ENCODE measurements at places on chromosomes 3 and 15. TPM values are rescaled to one million over a fixed set of nuclear protein-coding genes. Genes with fewer than 3 reads are reported as not detected.

Gene FHIT
- 9.6 TPM for total RNA-seq

DNA sequence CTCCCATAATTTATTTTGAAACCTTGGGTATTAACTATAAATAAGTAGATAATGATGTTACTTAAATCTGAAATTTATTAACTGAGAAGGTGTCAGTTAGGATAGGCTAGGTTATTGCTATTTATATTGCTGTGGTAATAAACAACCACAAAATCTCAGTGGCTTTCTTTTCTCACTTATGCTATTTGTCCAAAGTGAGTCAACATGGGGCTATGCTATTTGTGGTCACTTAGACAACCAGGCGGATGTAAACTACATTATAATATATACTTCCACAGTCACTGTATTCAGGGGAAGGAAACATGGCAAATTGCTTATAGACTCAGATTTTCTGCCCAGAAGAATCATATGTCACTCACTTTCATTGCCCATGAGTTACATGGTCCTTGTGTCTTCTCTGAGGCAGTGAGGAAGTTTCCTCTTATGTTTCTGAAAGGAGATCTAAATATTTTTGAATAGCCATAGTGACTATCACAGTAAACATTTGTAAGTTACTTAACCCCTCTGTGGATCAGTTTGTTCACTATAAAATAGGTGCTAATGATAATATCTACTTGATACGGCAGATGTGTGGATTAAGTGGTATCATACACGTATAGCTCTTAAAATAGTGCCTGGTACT is 19.8 kb downstream of the HMG20A start:
- no peaks in the 10 kb centered on the region for H3K36me3 ChIP-seq
- no peak for DNase-seq
- no peaks in the 10 kb centered on the region for H3K27me3 ChIP-seq
- H3K27ac ChIP-seq: no peak overlapping the region
- H3K4me1 ChIP-seq: peaks cover 21% of the 10 kb centered on the region
- H3K4me3 ChIP-seq: no peak overlapping the region

DNA sequence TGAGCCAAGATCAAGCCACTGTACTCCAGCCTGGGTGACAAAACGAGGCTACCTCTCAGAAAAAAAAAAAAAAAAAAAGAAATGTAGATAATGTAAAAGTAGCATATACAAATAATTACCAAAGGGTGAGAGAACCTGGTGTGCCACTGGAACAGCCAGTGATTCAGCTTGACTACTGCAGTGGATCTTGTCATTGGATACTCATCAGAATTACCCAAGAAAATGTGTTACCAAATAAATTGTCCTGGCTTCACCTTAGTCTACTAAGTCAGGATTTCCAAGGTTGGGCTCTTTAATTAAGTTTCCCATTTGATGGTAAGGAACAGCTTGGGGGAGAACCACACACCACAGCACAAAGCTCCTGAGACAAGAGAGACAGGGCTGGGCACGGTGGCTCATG is 1.5 kb downstream of the NICN1 start:
- no peaks in the 10 kb centered on the region for H3K27me3 ChIP-seq
- H3K27ac ChIP-seq: no peak overlapping the region
- H3K36me3 ChIP-seq: peaks cover 13% of the 10 kb centered on the region
- no peak overlapping the region for H3K4me3 ChIP-seq

Gene TLR9
- 0.87 TPM for total RNA-seq

Gene ITIH3
- 9.5 TPM for total RNA-seq

- H3K4me1 ChIP-seq: peaks cover 4% of the 10 kb centered on the region
- no peak for DNase-seq
- H3K27ac ChIP-seq: no peak overlapping the region
- no peaks in the 10 kb centered on the region for H3K36me3 ChIP-seq
Measured at GRCh38 chr15:95470997-95471689, 859.4 kb upstream of the NR2F2 start.

GRCh38 chr3:130783629-130784028 is 37.0 kb upstream of the PIK3R4 start:
- no peaks in the 10 kb centered on the region for H3K27me3 ChIP-seq
- H3K4me3 ChIP-seq: no peak overlapping the region
- H3K4me1 ChIP-seq: no peaks in the 10 kb centered on the region
- H3K27ac ChIP-seq: no peak overlapping the region

Measured in upper lobe of right lung (tissue), 1 donor.